ENCODE measurements at places on chromosomes 1 and 21. TPM values are rescaled to one million over a fixed set of nuclear protein-coding genes. Genes with fewer than 3 reads are reported as not detected.
A peak's percentile ranks its signal among the peaks of the same experiment; 100 is the strongest.

GRCh38 chr1:97553971-97554370 is 366.9 kb downstream of the DPYD start:
- H3K36me3 ChIP-seq: peaks cover 4% of the 10 kb centered on the region
- H3K4me3 ChIP-seq: no peak overlapping the region
- no peak for DNase-seq
- no peaks in the 10 kb centered on the region for H3K27me3 ChIP-seq
- H3K27ac ChIP-seq: no peak overlapping the region

SH2D2A gene
- total RNA-seq: not detected

PPP1R8 gene
- total RNA-seq: 7.1 TPM

OR4F16 gene
- not detected for total RNA-seq

- DNase-seq: no peak
- no peaks in the 10 kb centered on the region for H3K36me3 ChIP-seq
- no peaks in the 10 kb centered on the region for H3K27me3 ChIP-seq
- no peak overlapping the region for H3K4me3 ChIP-seq
These were observed 26.8 kb downstream of the IFI44 start for GRCh38 chr1:78676347-78676982.

- H3K27me3 ChIP-seq: no peaks in the 10 kb centered on the region
- no peak overlapping the region for H3K27ac ChIP-seq
- peak overlapping the region; percentile 56 for H3K4me3 ChIP-seq
- no peaks in the 10 kb centered on the region for H3K36me3 ChIP-seq
These were observed 55.3 kb downstream of the RRAGC start for GRCh38 chr1:38804062-38804886.

DNA sequence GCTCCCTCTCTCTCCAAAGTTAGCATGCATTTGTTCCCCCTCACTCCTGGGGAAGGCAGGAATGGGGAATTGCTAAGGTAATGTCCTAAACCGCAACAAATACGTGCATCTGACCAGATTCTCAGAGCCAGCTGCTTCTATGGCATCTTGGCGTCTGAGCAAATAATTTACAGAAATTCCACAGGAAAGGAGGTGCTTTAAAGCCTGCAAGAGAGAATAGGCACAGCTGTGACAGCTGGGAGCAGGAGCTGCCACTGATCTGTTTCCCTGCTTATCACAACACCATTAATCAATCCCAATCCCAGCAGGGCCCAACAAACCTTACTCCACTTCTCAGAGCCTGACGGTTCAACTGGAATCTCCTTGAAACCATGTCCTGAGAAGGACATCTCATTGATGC is 83.5 kb upstream of the ZNF281 start:
- H3K27me3 ChIP-seq: no peaks in the 10 kb centered on the region
- H3K4me3 ChIP-seq: no peak overlapping the region
- no peak for DNase-seq
- no peaks in the 10 kb centered on the region for H3K4me1 ChIP-seq

DNA sequence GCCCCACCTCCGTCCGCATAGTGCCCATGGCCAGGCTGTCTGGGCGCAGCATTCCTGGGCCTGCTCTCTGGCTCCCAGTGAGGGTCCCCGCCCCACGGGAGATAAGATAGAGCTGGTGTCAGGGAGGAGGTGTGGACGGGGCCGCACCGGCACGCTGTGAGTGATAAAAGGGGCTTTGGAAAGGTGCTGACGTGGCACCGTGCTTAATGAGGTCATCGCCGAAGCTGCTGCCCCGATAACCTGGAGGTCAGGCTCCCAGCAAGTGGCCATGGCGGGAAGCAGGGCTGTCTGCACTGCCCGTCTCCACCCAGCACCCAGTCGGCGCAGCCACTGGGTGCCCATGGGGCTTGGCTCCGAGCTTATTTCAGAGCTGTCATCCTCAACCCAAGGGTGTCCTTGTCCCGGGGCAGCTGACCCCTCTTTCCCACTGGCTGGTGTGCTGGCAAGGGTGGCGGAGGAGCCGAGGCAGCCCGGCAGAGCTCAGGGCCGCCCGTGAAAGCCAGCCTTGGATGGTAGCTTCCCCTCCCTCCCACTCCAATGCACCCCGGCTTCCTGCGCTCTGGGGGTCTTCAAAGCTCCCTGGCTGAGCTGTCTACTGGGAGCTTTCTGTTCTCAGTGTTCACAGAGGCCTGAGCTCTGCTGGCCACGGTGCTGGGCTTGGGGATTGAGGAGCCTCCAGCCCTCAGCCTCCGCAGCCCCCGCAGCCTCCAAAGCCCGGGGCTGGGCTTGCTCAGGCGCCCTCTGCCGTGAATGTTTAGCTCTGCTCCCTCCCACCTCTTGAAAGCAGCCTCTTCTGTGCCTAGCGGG is 105.1 kb upstream of the ARHGEF16 start:
- no peak overlapping the region for H3K4me3 ChIP-seq
- no peak for DNase-seq
- H3K36me3 ChIP-seq: no peaks in the 10 kb centered on the region
- no peaks in the 10 kb centered on the region for H3K27me3 ChIP-seq
- H3K27ac ChIP-seq: peak overlapping the region; percentile 98

EXO1 gene
- not detected for total RNA-seq

FALEC gene
- not detected for total RNA-seq

DNA sequence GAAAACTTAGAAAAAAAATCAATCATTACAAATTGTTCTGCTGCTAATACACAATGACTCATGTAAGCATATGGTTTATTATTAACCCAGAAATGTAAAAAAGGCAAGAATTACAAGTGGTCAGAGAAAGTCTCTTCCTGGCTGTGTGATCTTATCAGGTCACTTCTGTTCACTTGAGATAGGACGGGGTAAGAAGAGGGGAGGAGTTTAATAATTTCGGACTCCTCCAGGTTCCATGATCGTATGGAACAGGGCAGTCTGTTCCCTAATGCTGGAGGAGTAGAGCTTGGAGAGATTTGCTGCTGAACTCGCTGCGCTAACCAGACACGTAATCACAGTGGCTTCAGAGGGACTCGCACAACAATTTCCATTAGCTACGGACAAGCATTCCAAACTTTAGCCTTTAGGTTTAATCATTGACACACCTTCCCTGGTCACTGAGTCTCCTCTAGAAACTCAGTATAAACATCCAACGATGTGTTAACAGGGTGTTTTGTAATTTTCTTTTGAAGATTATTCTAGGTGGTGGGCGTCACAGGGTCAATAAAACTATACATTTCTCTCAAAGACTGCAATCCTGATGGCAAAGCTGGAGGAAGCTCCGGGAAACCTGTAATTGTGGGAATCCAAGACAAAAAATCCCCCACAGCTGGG is 1.3 kb downstream of the CRYZ start:
- H3K27ac ChIP-seq: no peak overlapping the region
- peaks cover 26% of the 10 kb centered on the region for H3K4me1 ChIP-seq
- H3K27me3 ChIP-seq: no peaks in the 10 kb centered on the region
- DNase-seq: no peak
- H3K36me3 ChIP-seq: no peaks in the 10 kb centered on the region
- H3K4me3 ChIP-seq: peak overlapping the region; percentile 65

DNA sequence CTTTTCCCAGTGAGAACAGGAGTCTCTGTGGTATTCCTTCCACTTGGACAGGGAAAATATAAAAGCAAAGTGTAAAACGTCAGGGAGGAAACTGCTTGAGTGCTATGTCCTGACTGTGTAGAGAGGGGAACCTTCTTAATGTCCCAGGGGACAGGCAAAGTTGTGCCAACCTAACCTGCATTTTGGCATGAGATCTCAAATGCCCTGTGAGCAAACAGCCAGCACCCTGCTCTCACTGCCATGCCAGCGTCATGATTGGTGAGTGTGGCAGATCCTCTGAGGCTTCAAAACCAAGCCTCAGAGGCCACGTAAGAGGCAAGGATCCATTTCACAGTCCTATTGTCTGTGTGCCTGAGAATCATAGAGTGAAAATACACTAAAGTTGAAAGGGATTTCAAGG is 49.7 kb upstream of the RAP1A start:
- no peak overlapping the region for H3K4me3 ChIP-seq
- no peaks in the 10 kb centered on the region for H3K4me1 ChIP-seq
- DNase-seq: no peak
- no peaks in the 10 kb centered on the region for H3K36me3 ChIP-seq
- H3K27ac ChIP-seq: no peak overlapping the region

LHX4 gene
- total RNA-seq: not detected

DNA sequence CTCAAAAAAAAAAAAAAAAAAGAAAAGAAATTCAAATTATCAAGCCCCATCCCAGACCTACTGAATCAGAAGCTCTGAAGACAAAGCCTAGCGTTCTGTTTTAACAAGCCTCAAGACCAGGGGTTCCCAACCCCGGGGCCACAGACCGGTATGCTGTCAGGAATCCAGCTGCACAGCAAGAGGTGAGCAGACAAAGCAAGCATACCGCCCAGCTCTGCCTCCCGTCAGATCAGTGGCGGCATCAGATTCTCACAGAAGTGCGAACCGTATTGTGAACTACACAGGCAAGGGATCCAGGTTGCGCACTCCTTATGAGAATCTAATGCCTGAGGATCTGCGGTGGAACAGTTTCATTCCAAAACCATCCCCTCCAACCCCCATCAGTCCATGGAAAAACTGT is 57.8 kb upstream of the RASAL2 start:
- no peak for DNase-seq
- H3K36me3 ChIP-seq: no peaks in the 10 kb centered on the region
- H3K4me3 ChIP-seq: no peak overlapping the region
- no peaks in the 10 kb centered on the region for H3K4me1 ChIP-seq
- H3K27me3 ChIP-seq: no peaks in the 10 kb centered on the region
- H3K27ac ChIP-seq: no peak overlapping the region

- peak within 1 kb of the TSS; percentile 79 for H3K27ac ChIP-seq
- H3K36me3 ChIP-seq: no peaks in the 10 kb centered on the region
- peak within 1 kb of the TSS; percentile 76 for H3K4me3 ChIP-seq
These were observed at the start of gene MAST2 for GRCh38 chr1:45803299-45803780. MAST2 (plus strand) TSS chr1:45803612; CDS start chr1:45803896, 284 bp downstream.

DNA sequence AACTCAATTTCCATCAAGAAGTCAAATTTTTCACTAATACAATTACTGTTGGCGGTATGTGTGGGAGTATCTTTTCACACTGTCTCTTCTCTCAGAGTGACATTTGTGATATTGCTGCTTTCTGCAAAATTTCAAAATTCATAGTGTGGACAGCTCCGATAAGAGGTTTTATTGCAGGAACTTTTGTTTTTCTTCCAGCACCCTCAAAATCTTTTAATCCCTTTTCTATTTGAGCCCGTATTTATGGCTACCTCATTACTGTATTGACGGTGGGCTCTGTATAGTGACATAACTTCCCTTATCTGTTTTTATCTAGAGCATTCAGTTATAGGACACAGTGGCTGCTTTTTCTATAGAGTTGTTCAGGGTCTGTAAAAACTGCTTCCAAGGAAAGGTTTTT is 794.4 kb upstream of the TMPRSS15 start:
- no peak for DNase-seq
- H3K4me3 ChIP-seq: no peak overlapping the region
- no peaks in the 10 kb centered on the region for H3K4me1 ChIP-seq
- H3K27me3 ChIP-seq: no peaks in the 10 kb centered on the region
- no peak overlapping the region for H3K27ac ChIP-seq

DNA sequence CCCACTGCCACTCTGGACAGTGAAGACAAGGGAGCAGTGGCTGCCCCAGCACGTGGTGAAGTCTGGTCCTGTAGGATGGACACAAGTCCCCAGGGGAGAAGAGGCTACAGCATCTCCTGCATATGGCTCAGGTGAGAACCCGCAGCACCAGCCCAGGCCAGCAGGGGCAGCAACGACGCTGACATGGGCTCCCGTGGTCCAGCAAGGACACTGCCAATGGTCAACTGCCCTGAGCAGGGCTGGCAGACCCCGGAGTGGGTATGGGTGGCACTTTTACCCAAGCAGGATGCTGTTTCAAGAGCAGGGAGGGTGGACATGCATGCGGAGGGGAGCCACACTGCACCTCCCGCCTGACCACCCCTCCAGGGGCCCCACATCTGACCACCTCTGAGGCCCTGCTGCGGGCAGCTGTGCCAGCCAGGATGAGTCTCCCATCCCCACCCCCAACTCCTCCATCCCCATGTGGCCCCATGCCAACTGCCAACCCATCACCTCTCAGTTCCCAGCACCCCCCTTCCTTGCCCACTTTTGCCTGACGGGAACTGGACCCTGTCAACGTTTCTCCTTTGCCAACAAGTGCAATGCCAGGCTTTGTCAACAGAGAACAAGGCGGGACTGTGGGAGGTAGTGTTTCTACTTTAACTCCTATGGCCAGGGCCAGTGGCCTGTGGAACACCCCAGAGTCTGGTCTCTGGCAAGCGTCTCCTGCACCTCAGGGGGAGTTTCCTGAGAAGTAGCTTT is 8.6 kb downstream of the MORN1 start:
- no peaks in the 10 kb centered on the region for H3K27me3 ChIP-seq
- no peak for DNase-seq
- H3K36me3 ChIP-seq: no peaks in the 10 kb centered on the region
- no peak overlapping the region for H3K4me3 ChIP-seq
- H3K27ac ChIP-seq: no peak overlapping the region

SGIP1 gene
- 1.6 TPM for total RNA-seq

- H3K27ac ChIP-seq: no peak overlapping the region
- H3K36me3 ChIP-seq: no peaks in the 10 kb centered on the region
These were observed 205.7 kb upstream of the RRP15 start for GRCh38 chr1:218079347-218079746.

DNA sequence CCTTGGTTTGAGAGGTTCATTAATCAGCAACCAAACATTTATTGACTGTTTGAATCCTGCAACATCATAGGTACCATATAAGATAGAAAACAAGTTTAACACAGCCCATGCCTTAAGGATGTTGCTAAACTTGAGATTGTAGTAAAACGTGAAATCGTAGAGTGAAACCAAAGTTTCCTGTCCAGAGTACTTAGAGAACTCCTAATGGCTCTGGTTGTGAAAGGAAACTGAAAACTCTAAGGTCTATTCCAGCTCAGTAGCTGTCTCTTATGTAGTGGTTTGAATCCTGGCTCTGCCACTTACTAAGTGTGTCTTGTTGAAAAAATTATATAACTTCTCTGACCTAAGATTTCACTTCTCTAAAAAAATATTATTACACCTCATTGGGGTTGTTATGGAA is 310.9 kb downstream of the NTNG1 start:
- H3K4me1 ChIP-seq: no peaks in the 10 kb centered on the region
- H3K36me3 ChIP-seq: no peaks in the 10 kb centered on the region
- DNase-seq: no peak
- H3K27ac ChIP-seq: no peak overlapping the region
- H3K27me3 ChIP-seq: no peaks in the 10 kb centered on the region

DNA sequence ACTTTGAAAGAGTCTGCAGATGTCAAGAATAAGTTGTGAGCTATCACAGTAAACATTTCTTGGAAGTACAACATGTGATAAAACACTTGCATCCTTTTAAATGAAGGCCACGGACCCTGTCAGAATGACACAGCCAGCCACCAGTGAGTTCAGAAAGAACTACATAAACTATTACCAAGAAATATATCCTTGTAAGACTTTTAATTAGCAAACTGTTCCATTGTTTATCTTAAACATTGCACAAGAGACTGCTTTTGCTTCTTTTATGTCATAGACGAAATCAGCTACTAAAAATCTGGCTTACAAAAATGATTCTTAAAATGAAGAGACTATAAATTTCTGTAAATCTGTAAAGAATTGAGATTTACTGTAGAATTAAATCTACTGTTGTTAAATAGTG is 17.9 kb downstream of the LRRC7 start:
- H3K36me3 ChIP-seq: no peaks in the 10 kb centered on the region
- no peak overlapping the region for H3K4me3 ChIP-seq
- DNase-seq: no peak
- no peaks in the 10 kb centered on the region for H3K27me3 ChIP-seq
